ENCODE measurements at places on chromosomes 1 and 21.

DNA sequence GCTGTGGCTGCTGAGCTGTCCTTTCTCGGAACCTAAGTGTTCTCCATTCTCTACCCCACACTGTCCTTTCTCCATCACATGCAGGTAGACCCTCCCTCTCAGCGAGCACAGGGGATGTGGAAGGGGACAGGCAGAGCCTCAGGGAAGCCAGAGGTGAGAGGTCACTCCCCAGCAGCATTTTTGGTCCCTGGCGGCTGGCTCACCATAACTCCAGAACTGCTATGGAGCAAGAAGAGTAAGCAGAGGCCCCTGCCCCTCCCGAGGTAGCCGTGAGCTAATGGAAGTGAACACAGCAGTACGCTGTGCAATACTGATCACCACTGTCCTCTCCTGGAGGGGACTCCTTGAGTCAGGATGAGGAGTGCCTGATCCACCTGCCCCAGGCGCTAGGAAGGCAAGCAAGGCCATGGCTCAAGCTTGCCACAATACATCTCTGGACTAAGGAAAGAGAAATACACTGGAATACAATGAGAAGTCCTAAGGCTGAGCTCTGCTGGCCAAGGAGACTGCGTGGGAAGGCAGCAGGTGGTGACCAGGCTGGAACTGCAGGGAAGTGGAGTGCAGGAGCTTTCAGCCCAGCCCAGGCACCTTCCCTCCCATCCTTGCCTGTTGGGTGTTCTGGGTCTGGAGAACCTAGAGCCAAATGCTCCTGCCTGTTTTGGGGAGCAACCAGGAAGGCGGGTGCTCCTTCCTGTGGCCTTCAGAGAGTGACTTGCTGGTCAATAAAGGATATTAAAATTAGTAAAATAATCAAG lies 96.2 kb downstream of the LAMC2 start:
- DNase-seq = no peak

DNA sequence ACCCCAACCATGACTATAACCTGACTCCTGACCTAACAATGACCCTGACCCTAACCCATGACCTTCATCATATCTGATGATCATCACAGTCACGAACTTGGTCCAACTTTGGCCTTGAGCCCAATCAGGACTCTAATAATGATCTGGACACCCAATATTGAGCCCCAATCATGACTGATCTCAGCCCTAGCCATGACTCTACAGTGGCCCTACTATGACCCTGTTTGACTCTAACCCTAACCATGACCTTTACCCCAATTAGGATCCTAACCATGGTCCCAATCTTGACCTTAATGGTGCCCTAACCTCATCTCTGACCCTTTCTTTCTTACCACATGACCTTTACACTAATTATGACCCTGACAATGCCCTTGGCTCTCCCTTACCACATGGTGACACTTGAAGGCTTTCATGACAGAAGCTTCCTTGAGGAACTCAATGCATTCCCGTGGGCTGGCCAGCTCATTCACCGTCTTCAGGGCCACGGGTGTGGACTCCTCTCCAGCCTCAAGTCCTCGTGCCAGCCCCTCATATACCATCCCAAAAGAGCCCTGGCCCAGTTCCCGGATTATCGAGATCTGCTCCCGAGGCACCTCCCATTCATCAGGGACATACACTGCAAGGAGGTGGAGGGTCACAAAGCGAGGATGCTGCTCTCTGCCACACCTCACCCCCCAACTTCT lies 16.2 kb downstream of the INSRR start:
- DNase-seq = no peak

- DNase-seq = no peak
These were observed 989 bp upstream of the ETV3 start for GRCh38 chr1:157139052-157139715.

GRCh38 chr1:101005871-101006270 lies 19.7 kb downstream of the DPH5 start:
- DNase-seq = no peak

DNA sequence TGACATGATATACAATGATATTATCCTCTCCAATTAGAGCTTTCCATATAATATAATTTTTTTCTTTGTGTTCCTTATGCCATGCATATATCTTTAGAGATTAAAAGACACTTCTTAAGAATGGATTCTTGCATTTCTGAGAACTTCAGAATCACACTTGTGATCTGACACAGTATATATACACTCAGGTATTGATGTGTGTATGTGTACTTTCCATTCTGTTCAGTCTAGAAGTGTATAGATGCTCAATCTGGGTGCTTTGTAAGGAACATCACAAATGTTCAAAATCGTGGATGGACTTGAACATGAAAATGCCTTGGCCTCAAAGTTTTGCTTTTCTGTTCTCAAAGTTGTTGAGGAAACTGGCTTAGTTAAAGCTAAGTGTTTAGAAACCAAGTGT lies 102.7 kb downstream of the FGGY start:
- no peak for DNase-seq

DNA sequence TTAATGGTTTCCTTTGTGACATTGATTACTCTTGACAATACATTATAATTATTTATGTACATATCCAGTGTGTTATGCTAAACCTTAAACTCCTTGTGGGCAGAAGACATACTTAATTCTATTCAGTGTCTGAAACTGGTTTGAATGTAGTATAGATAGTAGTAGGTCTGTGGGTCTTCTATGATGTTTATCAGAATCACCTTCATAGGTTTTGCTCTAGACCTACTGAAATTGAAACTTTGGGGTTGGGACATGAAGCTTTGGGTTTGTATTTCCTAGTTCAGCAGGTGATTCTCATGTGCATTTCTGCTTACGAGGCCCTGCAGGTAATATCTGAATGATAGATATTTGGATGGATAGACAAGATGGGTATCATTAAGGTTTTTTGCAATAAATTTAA lies 48.6 kb downstream of the MIGA1 start:
- no peak for DNase-seq

GRCh38 chr1:42674682-42675081 lies 7.5 kb upstream of the YBX1 start:
- DNase-seq = no peak

GRCh38 chr21:28489821-28490350 lies 502.8 kb downstream of the LTN1 start:
- DNase-seq = no peak

DNA sequence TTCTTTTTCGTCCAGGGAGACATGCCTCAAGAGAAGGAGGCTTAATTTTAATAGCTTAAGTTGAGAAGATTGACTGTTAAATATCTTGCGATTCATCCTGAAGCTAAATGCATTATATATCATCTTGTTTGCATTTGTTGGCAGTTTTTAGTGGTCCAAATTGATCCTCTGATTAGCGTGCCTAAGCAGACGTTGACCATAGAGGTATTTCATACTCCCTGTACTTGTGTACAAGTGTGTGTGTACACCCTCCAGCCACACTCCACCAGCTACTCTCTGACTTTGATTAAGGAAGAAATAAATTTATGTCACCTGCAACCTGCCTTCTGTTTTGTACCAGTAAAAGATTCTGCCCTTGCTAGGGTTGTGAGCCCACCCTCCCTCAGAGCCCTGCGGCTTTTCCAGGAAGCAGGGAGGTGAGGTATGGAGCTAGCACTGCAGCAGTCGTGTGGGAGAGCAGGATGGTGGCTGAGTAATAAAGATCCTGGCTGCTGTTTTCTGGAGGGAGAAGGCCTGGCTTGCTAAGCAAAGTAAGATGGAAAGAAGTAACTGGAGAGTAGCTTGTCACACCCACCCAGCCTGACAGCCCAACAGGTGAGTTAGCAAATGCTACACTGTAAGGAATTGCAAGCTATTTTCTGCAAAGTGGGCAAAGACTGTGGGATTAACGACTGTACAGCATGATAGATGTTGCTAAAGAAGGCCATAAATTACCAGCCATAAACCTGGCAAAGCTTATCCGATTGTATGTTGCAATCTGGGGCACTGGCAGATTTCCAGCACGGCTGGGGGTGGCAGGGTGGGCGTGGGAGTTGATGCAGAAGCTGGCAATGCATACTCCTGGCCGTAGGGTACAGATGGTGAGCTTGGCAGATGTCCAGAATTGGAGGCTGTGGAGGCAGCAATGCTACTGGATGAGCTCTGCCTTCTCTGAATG lies 170.2 kb downstream of the TNR start:
- DNase-seq = no peak

DNA sequence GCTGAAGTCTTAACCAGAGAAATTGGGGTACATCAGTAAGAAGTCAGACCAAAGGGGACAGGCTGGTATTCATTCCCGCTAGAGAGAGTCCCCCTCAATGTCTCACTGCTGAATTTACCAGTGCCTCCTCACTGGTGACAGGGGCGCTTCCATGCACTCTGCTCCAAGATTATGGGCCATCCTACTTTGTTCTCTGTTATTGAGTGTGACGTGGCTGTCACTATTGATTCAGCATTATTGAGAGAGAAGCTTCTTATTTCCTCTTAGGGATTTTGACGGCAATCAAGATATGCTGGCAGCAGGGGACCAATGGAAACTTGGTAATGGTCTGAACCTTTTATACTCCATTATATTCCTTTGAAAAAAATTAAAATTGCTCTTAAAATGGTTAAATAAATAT lies 118.6 kb downstream of the SYF2 start:
- DNase-seq = no peak

DNA sequence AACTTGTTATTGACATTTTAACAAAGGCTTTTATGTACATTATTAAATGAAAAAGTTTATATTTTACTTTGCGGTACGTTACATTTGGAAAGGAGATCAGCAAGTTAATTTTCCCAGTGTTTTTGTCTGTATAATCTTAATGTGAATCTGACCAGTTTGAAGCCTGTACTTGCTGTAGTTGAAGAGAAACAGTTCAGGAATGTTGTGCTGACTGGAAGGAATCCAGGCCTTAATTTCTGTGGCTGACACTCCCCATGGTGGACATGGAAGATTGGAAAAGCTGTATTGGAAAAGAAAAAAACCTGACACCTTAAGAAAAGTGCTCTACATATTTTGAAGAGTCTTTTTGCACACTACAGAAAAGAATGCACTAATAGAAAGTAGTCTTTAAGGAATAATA lies 15.5 kb downstream of the LEPR start:
- no peak for DNase-seq

GRCh38 chr1:165435801-165436200 lies 9.1 kb downstream of the RXRG start:
- no peak for DNase-seq

DNA sequence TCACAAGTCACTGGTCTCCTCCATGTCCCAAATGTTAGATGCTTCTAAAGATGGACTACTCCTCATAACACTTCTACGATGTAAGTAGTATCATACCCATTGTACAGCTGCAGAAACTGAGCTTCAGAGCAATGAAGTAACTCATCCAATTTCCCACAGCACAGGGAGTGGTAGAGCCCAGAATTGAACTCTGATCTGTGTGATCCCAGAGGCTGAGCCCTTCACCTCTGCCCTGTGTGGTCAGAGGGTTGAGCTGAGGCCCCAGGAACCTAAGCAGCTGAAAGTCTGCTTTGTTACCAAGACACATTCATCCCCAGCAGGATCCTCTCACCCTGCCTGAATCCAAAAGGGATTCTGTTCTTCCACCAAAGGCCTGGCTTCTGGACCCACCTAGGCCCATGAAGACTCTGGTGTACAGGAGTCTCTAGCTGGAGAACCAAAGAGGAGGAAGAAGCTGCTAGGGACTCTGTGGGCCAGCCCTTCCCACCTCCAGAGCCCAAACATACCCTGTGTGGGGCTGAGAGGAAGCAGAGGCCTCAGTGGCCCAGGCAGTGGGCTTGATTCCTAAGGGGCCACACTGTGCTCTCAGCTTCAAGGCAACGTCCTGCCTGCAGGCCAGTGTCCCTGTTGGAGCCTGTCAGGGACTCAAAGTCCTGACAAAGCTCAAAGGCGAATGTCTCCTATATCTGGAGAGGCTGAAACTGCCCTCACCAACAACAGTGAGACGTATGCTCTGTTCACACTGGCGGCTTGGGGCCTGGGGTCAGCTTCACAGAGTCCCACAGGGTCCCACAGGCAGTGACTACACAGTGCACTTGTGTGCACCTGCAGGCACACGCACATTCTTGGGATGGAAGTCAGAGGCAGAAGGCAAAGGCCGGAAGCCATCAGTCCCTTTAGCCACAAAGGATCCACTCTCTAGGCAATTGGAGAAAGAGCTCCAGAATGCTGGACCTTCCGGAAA lies 40.4 kb upstream of the SLC30A1 start:
- no peak for DNase-seq

Data from NCI-H526 (cell line).